ENCODE measurements at places on chromosomes 2 and 18.

GRCh38 chr2:206462240-206462854 is 19.0 kb downstream of the ADAM23 start:
- DNase-seq, result no peak

GRCh38 chr2:230908595-230909191 is 16.3 kb downstream of the GPR55 start:
- DNase-seq, result peak; percentile 57

DNA sequence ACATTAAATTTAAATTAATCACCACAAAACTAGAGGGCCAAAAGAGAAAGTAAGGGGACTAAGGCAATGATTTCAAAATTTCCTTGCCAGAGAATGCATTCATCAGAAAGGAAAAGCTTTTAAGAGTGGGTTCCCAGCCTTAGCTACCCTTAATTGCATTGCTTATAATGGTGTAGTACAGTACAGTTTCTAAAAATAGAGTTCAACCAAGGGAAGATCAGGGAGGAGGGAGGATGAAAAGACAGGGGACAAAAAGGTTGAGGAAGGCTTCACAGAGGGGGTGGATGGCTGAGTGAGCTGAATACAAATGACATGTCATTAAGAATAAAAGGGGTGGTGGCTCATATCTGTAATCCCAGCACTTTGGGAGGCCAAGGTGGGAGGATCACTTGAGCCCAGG is 119.9 kb downstream of the RBMS1 start:
- no peak for DNase-seq

DNA sequence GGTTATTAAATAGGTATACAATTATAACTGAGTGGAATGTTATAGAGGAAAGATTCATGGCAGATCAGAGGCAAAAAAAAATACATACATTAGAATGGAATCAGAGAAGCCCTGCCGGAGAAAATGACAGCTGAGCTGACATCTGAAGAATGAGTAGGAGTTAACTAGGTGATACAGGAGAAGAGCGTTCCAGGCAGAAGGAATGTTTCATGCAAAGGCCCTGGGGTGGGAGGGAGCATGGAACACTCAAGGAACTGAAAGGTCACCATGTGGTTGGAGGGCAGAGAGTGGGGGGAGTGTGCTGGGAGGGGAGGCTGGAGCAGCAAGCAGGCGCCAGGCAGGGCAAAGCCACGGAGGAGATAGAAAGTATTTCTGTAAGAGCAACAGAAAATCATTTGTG is 31.6 kb upstream of the CDK5R2 start:
- no peak for DNase-seq

DNA sequence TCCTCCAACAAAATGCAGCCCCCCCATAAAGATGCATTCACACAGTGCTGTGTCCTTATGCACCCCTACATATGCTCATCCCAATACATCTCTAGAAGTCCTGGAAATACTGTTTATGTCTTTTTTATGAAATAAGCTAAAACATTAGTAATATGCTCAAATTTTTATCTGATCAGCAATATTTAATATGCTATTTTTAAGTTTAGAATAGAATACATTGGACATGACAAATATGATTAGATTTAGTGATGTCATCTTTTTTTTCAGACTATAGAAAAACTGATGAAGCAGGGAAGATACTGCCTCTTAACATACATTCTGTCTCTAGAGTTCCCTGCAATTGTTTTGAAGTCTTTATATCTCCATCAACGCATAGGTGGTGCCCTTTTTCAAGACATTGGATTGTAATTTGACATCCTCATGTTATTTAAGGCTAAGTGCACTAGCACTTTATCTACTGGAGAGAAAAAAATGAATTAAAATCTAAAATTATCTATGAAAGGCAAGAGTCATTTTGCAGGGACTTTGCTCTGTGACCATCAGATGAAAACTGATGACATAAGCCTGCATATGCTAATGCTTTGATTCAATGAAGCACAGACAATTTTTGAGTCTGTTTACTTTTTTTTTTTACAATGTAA is 395.3 kb downstream of the LPIN1 start:
- no peak for DNase-seq

DNA sequence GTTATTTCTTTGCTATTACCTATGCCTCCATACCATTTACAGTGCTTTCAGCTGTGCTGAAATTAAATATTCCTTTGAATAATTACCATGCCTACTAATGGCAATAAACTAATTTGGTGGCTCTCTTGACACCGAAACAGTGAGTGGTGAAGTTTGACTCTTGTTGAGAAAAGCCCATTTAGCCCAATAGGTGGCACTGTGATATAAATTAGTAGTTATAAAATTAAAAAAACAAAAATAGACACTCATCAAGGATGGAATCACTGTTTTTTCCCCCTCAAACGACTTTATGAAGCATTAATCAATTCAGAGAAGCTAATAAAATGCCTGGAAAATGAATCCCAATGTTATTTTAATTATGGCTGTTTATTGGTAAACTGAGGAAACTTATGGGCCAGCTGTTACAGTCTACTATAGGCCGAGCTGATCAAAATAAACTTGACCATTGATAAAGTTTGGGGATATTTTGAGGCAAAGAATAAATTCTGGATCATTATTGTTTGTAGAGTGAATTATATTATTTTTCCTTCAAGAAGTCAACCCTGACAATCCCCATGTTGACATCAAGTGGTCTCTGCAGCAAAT is 339.6 kb downstream of the TRIB2 start:
- DNase-seq, result no peak

DNA sequence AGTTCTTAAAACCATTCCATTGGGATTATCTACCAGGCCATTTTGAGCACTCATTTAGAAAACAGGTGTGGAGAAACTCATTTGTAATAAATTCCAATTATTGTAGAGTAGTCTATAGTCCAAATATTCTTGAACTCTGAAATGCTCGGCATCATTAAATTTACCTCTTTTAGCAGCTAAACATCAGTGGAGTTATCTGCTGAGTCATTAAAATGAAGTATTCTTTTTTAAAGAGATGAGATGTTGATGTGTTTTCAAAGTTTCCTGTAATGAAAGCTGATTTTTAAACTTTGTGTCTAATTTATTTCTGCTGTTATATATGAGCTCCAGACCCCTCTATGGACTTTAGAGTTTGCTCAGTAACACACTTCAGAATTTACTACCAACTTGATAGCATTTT is 1635.2 kb downstream of the SUCLG1 start:
- no peak for DNase-seq

GRCh38 chr2:33380719-33381118 is 95.7 kb upstream of the RASGRP3 start:
- DNase-seq, result no peak

DNA sequence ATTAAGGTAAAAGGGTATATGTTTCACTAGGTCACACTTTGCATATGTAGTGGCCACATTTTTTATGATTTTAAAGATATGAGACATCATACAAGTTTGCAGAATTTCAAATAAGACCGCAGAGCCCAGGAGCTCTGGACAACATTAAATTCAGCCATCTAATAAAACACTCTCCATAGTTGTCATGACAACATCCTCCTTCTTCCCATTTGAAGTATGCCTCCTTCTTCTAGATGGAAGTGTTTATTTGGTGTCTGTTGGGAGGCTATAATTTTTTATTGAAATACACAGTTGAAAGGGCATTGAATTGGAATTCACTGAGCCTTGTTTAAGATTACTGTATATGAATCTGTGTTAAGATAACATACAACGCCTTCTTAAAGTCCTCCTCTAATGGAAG is 467.3 kb downstream of the CMPK2 start:
- DNase-seq, result no peak
